ENCODE measurements at places on chromosomes 12 and 14. TPM values are rescaled to one million over a fixed set of nuclear protein-coding genes. Genes with fewer than 3 reads are reported as not detected.

DNA sequence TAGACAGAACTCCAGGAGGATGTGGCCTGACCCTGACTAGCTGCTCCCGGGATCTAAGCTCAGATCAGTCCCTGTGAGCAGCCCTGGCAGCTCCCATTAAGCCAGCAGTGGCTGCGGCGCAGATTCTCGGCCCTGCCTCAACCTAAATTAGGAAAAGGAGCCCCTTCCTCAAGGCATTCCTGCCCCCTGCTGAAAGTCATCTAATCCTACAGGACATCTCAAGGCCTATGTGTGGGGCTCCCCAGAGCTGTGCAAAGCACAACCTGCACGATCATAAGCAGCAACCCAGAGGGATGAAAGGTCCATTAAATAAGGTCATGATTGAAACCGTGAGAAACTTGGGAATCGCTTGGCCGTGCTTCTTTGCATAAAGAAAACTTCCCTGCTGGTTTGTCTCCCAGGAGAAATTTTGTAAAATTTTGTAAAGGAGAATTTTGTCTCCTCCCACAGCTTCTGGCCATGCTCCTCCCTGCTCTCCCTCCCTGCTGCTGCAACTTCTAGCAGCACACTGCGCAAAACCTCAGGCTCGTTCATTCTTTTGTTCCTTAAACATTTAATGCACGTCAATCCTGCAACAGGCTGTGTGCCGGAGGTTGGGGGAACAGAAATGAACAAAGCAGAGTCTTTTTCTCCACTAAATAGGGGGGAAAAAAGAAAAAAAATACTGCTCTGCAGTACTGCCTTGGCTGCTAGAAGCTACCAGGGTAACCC lies 96.6 kb upstream of the SLC35F4 start:
- DNase-seq, result no peak

DNA sequence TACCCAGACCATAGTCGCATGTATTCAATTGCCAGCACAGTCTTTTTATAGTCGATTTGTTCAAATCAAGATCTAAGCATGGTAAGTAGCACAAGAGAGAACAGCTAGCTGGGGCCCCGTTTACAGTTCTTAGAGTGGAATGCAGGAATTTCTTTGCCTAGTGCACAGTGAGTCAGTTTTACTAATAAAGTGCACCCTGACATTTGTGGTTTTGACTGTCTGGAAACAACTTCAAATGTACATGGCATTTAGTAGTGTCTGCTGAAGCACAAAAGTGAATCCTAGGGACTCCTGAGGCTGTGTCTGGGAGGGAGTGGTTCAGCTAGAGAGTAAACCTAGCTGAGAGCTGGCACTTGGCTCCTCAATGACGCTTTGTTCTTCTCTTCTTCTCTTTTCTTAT lies 64.9 kb downstream of the TMX1 start:
- no peak for DNase-seq

- no peak for DNase-seq
Measured at GRCh38 chr14:101589486-101590015, 28.3 kb downstream of the DIO3 start.

The KRT71 gene
- polyA plus RNA-seq, result not detected

DNA sequence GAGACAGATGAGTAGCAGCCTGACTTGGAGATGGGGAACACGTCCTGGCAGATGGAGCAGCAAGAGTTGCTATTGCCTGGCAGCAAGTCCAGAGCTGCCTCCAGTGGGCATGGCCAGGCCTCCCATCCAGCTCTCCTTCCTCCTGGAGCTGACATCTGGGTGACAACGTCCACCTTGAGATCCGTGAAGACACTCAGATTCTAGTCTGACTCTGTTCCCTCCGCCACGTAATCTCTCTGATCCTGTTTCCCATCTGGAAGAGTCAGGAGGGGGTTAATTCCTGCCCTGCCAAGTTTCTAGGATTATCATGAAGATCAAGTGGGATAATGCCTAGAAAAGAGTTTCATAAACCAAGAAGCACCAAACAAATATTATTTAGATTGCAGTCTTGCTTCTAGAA lies 65.3 kb upstream of the FAM181A start:
- DNase-seq, result no peak

GRCh38 chr12:63036216-63036973 lies 101.4 kb upstream of the PPM1H start:
- no peak for DNase-seq

DNA sequence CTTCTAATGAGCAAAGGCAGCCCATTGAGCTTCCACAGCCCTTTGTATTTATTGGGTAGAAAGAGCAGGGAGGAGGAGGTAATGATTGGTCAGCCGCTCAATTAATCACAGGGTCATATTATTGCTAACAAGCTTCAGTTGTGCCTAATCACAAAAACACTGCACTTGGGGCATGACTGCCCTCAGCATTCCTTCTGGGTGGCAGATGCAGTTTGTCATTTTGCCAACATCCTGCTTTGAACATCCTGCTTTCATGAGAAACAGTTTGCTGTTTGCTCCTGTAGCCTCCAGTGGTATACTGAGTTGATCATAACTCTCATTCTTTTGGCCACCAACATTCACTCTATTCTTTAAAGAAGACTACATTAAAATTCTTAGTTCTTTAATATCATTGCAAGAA lies 462.9 kb upstream of the MIS18BP1 start:
- no peak for DNase-seq

DNA sequence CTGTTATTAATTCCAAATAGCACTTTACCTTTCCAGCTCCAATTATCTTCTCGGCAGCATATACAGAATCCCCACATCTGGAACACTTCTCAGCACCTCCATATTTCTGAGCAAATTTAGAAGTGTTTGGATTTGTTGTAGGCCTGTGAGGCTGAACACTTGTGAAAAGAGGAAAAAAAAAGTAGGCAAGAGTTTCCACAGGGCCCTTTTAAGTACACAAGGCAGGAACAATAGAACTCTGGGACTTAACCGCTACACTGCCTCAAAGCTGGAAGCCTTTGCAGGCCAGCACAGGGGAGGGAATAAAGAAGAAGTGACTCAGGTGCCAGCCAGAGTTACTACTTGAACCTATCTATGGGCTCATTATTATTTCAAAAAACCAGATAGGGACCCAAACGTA lies 18.6 kb downstream of the CSRP2 start:
- DNase-seq, result no peak

The SLC6A13 gene
- polyA plus RNA-seq, result 0.79 TPM

The ADSS1 gene
- 258 TPM for polyA plus RNA-seq

GRCh38 chr12:80472911-80473500 lies 29.0 kb downstream of the PTPRQ start:
- no peak for DNase-seq
